ENCODE measurements at places on chromosomes 2 and 18.

DNA sequence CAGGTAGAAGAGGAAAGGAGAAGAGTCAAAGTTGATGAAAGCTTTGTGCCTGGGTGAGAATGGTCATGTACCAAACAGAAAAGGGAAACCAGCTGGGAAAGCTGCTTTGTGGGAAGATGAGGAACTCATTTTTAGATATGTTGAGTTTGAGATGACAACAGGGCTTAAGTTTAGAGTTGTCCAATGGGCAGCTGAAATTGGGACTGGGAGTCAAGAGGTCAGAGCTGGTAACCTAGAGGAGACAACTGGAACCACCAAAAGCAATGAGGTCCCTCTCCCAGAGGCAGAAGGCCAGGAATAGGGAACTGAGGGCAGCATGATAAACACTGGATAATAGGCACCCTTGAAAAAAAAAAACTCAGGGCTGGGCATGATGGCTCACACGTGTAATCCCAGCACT lies 48.8 kb downstream of the SLC4A1AP start:
- no peak for DNase-seq

DNA sequence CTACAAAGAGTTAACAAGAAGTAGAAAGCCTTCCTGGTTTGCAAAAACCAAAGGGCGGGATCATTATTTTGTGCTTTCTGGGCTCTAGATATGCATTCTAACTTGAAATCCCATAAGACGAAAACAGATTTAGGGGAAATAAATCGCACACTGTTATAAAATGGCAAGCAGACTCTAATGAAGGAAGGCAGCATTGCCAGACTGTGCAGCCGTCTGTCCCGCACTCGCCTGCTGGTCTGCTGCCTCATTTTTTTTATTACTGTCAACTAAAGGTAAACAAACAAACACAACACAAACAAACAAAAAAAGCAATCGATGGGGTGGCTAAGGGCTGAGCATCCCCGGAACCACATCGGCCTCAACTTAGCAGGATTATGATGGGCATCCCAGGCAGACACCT lies 24.4 kb downstream of the ZNF521 start:
- no peak for DNase-seq

- no peak for DNase-seq
Observed at GRCh38 chr2:25032094-25032493, 9.8 kb upstream of the EFR3B start.

- no peak for DNase-seq
Observed at GRCh38 chr2:213002383-213002782, 149.0 kb downstream of the IKZF2 start.

- no peak for DNase-seq
Observed at GRCh38 chr2:86686905-86687304, 33.2 kb upstream of the RMND5A start.

DNA sequence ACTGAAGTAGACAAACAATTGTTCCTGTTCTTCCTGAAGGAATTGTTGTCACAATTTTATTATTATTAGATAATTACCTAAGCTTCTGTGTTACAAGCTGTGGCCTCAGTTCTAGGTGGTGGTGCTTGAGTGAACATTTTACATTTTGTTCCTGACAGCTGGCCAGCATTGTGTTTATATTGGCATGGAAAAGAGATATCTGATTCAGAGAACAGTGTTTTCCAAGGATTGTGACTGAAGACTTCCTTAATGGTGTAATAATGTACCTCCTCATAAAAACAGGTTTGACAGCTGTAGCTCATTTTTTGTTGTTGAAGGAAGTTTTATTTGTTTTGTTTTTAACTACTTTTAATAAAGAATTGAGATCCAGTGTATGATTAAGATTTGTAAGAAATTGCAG lies 95.2 kb downstream of the EPB41L5 start:
- no peak for DNase-seq

- DNase-seq, result no peak
Observed at GRCh38 chr2:215607766-215608165, 171.9 kb upstream of the FN1 start.

GRCh38 chr2:127984551-127984950 lies 43.3 kb downstream of the SAP130 start:
- no peak for DNase-seq

- DNase-seq, result no peak
Observed at GRCh38 chr2:97781981-97782380, 68.6 kb downstream of the ZAP70 start.

DNA sequence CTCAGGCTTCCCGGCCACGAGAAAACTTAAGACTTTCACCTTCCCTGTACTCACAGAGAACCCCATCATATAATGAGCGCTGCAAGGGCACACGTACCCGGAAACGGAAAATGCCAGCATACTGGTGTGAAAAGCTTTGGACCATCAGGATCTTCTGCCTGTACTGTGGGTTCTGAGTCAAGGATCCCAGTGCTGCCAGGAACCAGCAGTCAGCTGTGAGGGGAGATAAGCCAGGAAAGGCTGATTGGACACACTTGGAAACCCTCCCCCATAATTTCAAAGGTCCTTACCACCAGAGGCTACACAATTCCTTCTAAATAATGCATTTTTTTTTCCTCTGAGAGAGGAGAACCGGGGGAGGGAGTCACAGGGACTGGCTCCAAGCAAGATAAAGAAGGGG lies 31.4 kb downstream of the CAPN13 start:
- no peak for DNase-seq

DNA sequence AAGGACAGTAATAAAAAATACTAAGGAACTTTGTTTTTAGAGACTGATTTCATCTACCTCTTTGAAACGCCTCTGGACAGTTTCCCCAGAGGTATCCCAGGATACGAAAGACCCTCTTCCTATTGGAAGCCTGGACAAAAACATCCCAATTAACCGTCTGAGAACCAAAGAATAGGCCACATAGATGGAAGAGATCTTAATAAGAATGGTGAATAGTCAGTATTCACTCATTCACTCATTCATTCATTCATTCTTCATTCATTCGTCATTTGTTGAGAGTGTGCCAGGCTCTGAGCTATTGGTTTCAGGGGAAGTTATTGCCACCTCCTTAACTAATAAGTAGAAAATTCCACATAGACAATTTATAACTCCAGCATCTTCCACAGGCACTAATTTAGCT lies 73.2 kb upstream of the SP5 start:
- no peak for DNase-seq

GRCh38 chr2:194765723-194766122 lies 891.3 kb upstream of the SLC39A10 start:
- no peak for DNase-seq

GRCh38 chr2:46034535-46034934 lies 262.7 kb upstream of the EPAS1 start:
- DNase-seq, result no peak

DNA sequence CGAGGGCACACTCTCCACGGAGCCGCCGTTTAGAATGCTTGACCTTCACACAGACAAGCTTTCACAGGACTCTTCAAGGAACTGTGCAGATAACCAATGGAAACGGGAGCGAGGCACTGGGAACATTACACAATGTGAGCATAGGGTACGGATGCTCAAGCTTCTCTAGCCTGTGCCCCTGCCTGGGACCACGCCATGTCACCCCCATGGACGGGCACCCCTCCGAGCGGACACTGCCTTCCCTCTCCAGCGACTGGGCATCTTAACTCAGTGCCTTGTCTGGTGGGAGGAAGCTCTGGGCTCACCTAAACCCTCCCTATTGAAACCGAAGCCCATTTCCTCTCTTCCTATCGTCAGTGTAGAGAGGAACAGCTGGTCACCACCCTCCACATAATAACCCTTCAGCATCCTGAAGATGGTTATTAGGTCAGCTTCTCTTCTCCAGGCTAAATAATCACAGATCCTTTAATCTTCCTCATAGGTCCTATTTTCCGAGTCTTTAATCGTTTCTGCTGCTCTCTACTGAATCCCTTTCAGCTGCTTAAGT lies 626.7 kb downstream of the GALR1 start:
- no peak for DNase-seq

All from NCI-H1436 (cell line).